ENCODE measurements at places on chromosomes 4 and X.

GRCh38 chr4:40506492-40506891 lies 123.2 kb downstream of the RBM47 start:
- DNase-seq, result no peak

DNA sequence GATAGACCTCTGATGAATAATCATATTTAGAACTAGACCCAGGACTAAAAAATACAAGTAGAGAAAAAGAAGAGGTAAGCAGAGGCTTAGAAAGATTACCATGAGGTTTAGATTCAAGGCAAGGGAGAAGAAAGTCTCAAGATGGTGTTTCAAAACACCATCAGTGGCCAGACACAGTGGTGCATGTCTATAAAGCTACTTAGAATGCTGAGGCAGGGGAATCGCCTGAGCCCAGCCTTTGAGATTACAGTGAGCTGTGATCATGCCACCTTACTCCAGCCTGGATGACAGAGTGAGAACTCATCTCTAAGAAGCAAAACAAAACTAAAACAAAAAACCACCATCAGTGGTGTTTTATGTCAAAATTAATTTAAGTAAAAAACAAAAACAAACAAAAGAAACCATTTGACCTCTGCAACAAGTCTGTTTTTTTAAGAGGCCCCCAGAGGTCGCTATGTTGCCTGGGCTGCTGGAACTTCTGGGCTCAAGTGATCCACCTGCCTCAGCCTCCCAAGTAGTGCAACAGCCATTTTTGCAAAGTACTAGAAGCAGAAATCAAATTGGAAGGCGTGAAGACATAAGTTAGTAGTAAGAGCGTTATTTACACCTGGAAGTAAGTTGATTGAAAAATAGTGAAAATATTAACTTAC lies 784.3 kb downstream of the ADGRL3 start:
- no peak for DNase-seq

DNA sequence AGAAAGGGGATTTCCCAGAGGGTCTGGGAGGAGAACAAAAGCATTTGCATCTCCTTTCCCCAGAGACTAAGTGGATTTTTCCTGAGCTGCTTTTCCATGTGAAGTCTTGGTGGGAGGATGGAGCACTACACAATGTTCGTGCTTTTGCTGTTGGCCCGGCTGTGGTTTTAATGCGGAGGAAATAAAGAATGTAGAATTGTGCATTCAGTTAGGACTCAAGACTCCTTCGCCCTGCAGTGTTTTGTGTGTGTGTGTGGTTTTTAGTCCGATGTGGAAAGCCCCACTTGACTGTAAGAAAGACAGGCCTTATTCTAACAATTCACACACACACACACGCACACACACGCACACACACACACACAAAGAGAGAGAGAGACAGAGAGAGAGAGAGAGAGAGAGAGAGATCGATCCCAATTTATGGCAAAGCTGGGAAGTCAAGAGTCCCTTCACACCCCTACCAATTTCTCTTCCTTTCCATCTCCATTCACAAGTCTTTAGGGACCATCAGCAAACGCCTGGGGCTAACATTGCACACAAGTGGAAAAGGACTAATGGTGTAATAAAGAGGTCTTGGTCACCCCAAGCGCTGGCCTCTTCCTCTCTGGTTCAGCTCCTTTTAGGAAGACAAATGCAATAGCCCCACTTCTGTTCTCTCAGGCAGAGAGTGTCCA lies 44.2 kb downstream of the CLDN34 start:
- no peak for DNase-seq

DNA sequence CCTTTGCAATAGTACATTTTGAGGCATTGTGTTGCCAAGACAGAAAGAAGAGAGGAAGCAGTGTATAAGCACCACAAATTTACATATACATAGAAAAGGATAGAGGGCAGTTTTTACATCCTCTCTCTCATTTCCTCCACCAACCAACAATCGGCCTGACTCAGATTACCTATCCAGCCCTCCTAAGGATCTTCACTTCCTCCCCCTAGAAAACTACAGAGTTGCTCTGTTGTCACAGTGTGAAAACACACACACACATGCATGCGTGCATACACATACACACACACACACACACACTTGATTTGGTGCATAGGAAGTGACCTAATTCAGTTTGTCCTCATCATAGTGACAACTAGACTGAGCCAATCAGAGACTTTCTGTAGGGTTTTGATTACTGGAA lies 98.8 kb upstream of the SPRY1 start:
- no peak for DNase-seq

GRCh38 chrX:39459204-39459603 lies 638.6 kb downstream of the BCOR start:
- DNase-seq, result no peak

DNA sequence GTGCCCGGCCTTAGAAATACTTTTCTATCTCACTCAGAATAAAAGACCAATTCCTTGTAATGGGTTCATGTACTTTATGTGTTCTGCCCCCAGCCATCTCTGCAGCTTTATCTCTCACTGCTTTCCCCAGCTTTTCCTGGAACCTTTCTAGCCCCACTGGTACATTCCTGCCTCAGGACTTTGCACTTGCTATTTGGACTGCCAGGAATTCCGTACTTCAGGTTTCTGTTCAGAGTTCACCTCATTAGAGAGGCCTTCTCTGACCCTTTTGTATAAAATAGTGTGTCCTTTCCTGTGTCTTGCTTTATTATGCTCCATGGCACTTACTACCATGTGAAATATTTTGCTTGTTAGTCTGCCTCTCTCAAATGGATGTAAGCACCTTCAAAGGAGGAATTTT lies 112.5 kb downstream of the PDLIM5 start:
- no peak for DNase-seq

DNA sequence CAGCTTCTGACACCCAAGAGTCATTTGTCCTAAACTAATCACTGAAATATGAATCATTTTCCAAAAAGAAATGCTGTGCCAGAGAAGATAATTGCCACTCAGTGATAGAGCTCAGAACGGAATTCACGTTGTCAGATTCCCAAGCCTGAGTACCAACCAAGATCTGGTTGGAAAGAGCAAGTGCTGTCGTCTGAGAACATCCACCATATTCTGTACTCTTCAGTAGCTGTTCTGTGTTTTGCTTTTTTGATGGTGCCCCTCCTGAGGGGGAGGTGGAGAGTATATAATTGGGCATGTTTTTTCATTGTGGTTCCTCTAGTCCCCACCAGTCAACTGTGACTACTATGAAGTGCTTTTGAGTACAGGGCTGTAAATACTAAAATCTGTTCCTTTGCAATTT lies 13.2 kb downstream of the RUFY3 start:
- no peak for DNase-seq

DNA sequence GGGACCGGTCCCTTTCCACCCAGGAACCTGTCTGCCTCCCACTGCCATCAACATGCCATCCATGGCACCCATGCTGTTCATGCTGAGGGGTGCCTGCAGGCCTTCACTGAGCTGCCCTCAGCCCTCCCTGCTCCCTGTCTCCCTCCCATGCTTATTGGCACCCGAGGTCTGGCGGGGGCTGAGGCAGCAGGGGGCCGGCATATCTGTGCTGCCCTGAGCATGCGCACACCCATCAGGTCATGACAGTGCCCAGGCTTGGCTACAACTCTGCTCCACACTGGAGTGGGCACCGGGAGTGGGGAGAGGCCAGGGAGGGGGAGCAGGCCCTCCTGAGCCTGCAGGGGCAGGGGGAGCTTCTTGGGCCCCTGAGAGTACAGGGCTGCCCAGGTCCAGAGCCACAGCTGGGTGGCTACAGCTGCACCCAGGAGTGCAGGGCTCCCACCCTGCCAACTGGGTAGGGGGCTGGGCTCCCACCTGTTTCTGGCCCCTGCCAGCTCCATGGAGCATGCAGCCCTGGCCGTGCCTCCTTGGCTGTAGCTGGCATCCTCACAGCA lies 395.8 kb upstream of the DMD start:
- no peak for DNase-seq

DNA sequence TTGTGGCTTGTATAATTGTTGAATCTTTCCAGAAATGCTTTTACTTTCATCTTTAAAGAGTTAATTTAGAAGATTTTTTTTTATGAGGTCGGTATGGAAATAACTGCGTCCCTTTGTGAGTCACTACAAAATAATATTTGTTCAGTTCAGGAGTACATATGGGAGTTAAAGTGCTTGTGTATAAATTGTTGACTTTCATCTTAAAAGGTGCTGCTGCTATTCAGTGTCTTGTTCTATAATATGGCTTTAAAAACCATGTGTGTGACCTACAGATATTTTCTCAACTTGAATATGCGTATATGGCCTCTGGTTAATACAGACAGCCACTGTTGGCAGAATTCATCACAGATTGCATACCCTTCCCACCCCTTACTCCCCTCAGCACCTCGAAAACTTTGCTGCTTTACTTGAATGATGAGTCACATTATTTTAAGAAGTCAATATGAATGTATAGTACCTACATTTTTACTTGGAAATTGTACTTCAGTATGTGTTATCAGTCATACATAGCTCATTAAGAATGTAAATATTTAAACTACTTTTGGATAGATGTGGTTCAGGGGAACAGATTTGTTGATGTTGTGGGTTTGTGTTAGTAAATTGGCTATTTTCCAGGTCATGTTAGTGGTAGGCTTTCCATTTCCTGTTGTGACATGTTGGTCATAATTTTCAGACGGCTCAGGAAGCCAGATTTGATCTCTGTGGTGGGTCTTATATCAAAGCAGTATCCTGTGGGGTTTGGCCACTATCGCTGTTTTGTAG lies 1.5 kb downstream of the CLCN3 start:
- peak; percentile 69 for DNase-seq

GRCh38 chr4:63904201-63904600 lies 505.0 kb downstream of the TECRL start:
- DNase-seq, result no peak

GRCh38 chrX:7542587-7543380 lies 300.2 kb upstream of the VCX start:
- no peak for DNase-seq

DNA sequence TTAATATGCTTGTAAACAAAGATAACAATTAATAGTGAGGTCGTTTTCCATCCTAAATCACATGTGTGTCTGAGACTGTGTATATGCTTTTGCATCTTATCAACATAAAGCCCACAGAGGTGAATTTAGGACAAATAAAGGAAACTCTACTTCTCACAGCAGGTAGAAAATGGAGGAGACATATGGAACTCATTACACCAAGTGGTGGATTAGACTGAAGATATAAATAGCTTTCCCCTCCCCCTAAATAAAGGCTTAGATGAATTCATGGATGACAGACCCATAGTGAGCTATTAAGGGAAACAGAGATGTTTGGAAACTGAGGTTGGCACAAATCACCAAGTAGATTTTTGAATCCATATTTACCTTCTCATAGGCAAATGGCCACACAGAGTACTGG lies 79.7 kb downstream of the GRIA3 start:
- no peak for DNase-seq

DNA sequence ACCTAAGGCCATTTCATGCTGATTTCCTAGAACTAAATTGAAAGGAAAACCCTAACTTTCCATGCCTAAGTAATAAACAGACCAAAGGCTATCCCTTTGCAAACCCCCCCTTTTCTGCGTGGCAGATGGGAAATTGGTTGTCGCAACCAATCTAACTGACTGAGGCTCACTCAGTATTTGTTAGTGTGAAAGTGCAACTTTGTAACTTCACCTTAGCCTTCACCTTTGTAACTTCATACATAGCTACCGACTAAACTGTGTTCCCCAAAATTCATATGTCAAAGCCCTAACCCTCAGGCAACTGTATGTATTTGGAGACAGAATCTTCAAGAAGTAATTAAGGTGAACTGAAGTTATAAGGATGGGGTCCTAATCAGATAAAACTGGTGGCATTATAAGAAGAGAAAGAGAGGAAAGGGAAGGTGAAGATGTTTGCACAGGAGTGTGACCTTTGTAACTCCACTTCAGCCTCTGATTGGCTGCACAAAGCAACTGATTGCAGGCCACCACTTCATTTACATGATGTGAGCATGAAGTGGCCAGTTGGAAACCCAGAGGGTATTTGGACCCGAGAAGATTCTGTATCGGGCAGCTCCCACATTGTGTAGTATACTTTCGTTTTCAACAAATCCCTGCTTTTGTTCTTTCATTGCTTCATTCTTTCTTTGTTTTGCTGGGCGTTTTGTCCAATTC lies 4.9 kb upstream of the TMEM33 start:
- no peak for DNase-seq

DNA sequence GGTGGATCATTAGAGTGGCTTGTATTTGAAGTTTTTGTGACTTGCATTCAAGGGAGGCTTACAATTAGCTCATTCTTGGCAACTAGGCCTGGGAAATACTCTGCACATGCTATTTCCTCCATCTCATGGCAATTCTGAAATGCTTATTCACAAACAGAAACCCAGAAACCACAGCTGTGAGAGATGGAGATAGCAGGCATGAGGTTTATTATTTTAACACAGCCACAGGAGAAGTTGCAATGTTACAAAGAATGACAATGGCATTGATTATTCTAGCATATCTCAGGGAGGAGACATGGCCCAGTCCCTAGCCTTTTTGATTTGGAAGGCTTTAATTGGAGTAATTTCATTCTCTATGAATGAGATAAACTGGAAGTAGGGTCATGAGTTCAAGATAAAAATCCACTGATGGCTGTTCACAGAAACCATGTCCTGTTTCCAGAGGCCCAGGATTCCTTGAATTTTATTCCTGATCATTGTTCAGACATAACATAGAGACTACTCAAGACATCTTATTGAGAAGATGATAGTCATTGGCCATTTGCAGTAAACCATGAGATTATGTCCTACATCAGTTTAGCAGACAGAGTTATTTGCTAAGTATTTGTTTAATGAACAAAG lies 123.9 kb downstream of the MID1 start:
- DNase-seq, result peak; percentile 75

- DNase-seq, result no peak
These were observed 60.4 kb upstream of the BCOR start for GRCh38 chrX:40158036-40158706.

- DNase-seq, result no peak
These were observed 41.2 kb upstream of the ZMAT1 start for GRCh38 chrX:101973066-101973465.

- DNase-seq, result no peak
These were observed 351.9 kb upstream of the FTHL17 start for GRCh38 chrX:31423609-31424189.

DNA sequence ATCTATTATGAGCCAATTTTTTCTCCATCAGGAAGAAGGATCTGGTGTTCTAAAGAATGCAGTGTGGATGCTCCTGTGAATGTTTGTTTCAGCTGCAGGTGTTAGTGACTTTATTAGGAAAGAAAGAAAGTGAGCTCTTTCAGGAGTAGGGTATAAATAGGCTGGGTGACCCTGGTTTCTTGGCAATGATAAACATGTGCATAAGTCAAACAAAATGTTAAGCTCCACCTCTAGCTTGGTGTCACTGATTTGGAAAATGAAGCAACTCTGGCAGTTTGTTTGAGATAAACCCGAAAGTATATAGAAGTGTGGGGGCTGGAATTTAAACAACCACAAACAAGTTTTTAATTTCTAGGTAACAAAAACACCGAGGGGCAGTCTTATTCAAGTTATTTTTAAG lies 152.3 kb downstream of the COL4A6 start:
- no peak for DNase-seq

- no peak for DNase-seq
These were observed 117.6 kb downstream of the FGF16 start for GRCh38 chrX:77564823-77565222.

Measured in non-pigmented ciliary epithelial cell (primary cell).